Ammon's horn (tissue), 1 donor: ENCODE measurements at places on chromosomes 1 and 21.

GRCh38 chr1:230642263-230642959 lies at the start of gene COG2:
TSS of gene COG2 (plus strand) at chr1:230642481. CDS start at chr1:230642607, 126 bp downstream.
- DNase-seq: peak; percentile 94

GRCh38 chr1:41790351-41790750 lies 128.4 kb downstream of the HIVEP3 start:
- no peak for DNase-seq

DNA sequence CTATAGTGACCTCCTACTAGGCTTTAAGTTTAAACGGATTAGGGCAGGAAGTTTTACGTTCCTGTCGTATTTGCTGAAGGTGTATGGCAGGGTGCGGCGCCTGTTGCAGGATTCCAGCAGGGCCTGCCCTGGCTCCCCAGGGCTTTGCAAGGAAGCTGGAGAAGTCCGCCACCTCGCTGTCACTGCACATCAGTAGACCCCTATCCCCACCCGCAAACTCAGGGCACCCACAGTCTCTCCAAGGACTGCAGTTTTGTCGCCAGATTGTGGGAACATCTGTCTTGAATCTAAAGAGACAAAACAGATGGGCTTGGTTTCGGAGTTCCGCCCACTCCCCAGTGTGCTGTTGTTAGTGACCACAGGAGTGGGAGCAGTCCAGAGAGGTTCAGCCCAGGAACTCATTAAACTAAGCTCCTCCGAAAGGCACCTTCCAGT lies 110.8 kb downstream of the CDC7 start:
- DNase-seq: no peak

DNA sequence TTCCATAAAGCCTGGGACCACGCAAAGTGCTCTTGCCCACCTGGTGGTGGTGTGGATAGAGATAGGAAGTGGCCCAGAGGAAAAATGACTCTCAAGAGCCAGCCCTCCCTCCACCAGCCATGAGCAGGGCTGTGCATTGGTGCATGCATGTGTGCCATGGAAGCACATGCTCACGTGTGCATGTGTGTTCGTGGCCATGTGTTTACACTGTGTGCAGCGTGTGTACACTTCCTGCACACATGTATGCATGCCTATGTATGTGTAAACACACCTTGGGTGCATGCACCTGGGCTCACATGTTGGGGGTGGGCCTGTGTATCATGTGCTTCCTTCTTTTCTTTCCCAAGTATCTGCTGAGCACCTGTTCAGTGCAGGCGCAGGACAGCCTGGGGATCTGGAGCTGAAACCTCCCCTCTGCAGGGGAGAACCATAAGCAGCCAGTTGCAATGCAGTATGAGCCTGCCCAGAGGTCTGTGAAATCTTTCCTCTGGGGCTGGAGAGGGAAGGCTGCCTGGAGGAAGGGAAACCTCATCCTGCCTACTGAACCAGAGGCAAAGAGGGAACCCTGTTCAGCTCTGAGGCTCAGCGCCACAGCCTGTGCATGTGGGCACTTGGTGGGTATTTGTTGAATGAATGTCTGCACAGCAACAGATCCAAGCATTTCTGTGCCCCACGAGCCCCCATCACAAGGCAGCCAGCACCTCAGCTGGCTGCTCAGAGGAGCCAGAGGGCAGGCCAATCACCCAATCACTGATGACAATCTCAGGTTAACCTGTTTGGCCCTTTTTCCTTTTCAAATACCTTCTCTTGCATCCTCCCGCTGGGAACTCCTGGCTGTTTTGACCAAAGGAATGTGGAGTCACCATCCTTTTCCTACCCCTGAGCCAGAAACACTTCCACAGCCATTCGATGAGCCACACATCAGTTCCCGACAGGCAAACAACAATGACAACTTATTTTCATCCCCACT lies 327.0 kb downstream of the NPHP4 start:
- DNase-seq: no peak

- DNase-seq: no peak
Measured at GRCh38 chr1:13842497-13842896, 142.5 kb downstream of the PRDM2 start.

GRCh38 chr1:24641646-24642151 lies 1.4 kb upstream of the SRRM1 start:
- peak; percentile 11 for DNase-seq

GRCh38 chr1:101006553-101006952 lies 19.0 kb downstream of the DPH5 start:
- no peak for DNase-seq

- peak; percentile 72 for DNase-seq
Measured at GRCh38 chr1:157156058-157156541, 17.9 kb upstream of the ETV3 start.

- DNase-seq: no peak
Measured at GRCh38 chr1:64046243-64046642, 157.2 kb upstream of the UBE2U start.

DNA sequence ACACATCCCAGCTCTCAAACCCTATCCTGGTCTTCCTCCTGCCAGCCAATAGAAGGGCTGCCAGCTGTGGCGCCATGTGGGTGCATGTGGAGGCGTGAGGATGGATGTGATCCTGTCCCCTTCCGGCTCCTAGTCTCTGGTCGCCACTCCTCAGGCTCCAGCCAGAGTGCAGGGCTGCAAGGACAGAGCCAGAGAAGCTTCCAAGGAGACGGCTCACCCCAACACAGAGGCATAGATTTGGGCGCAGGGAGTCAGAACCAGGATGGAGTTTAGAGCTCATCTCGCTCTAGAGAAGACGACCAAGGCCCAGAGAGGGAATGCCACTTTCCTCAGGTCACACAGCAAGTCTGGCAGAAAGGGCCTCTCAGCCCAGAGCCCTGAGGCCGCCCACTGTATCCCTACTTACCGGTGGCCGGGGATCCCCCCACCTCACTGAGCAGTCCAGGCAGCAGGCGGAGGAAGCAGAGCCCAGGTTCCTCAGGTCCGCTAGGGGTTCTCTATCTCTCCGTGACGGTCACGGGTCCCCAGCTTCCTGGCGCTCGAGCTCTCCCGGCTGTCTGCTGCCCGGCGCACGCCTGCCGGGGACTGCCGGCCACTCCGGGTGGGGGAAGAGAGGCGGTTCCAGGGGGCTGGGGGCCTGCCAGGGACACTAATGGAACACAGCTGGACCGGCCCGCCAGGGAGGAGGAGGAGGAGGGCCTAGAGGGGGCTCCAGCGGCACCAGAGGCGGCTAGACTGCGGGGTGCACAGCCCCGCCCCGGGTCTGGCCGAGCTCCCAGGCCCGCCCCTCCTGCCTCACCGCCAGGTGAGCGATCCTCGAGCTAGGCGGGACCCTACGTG lies at the start of gene COL16A1:
Gene COL16A1 (minus strand): TSS at position 587 of the 840 bp plus-strand sequence. CDS start 1,824 bp downstream, outside the sequence.
- DNase-seq: peak; percentile 68

GRCh38 chr1:23575226-23575810 lies 16.0 kb upstream of the ID3 start:
- no peak for DNase-seq

GRCh38 chr1:74713849-74714248 lies 19.0 kb downstream of the CRYZ start:
- no peak for DNase-seq

DNA sequence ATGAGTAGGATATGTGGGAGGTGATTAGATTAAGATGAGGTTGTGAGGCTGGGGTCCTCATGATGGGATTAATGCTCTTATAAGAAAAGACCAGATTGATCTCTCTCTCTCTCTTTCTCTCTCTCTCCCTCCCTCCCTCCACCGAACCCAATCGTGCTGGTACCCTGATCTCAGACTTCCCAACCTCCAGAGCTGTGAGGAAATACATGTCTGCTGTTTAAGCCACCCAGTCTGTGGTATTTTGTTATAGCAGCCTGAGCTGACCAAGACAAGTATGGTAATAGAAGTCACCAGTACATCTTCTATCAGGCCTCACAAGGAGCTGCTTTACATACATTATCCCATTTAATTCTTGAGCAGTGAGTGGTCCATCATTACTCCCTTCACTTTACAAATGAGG lies 149.8 kb downstream of the RUNX1 start:
- DNase-seq: no peak

DNA sequence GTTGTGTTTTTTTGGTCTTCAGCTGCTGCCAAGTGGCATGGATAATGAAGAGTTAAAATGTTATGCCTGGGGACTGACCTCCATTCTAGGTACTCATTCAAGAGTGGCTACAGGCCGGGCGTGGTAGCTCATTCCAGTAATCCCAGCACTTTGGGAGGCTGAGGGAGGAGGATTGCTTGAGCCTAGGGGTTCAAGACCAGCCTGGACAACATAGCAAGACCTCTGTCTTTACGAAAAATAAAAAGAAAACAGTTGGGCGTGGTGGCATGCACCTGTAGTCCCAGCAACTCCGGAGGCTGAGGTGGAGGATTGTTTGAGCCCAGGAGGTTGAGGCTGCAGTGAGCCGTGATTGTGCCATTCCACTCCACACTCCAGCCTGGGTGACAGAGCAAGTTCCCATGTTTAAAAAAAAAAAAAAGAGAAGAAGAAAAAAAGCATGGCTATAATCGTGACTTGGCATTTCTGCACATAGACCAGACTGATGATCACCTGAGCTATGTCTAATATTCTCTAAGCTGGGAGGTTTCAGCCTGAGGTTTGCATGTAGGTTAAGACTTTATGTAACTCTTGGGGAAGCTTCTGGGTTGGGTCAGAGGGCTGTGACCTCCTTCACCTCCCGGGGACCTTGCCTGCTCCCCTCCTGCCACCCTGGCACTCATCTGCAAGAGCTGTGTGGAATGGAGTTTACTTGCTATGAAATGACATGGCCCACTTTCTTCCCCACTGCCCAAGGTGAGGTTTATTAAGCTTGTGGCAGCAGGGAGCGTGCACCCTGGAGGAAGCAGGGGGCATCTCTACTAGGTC lies 51.3 kb downstream of the DHRS3 start:
- DNase-seq: no peak

DNA sequence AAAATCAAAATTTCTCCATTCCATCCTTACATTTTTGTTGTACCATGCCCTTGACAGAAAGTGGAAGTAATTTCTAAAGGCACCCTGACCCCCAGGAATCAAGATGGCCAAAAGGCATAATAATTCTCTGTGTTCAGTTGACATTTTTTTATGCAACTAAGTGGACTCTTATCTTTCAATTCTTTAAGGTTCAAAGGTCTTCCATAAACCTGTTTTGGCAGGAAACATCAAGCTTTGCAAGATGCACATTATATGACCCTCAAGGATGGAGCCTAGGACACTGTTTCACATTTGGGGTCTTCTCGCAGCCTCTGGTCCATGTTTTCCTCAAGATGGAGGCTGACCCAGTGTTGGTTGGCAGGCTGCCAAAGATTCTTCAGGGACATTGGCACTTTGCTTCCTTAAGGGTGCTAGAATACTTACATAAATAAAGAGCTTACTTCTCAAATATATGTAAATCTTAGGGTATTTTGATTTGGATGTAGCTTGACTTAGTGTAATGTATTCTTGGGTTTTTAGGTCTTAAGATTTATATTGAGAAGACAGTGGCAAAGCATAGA lies 48.0 kb upstream of the COG2 start:
- DNase-seq: no peak

DNA sequence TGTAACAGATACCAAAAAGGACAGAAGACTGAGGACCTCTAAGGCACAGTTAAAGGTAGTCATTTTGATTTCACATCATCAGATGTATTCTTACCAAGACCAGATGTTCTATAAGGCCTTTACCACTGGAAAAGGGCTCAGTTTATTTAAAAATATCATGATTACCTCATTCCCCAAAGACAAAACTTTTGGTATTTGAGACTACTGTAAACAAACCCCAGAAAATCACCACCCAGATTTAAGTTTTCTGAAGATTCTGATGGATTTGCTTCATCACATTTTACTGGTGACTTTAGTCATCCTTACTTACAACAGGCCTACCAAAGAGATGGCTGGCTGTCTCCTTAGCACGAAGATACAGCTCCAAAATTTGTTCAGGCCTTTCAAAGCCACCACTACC lies 8.3 kb downstream of the ENAH start:
- DNase-seq: no peak

- no peak for DNase-seq
Measured at GRCh38 chr1:220914283-220915116, 35.3 kb downstream of the HLX start.
